Activated T-helper 1 cell treated with anti-CD3 and anti-CD28 coated beads, Interleukin-2, amount 50 U/mL, for 16 hours (primary cell): ENCODE measurements at places on chromosomes 7 and 10.

DNA sequence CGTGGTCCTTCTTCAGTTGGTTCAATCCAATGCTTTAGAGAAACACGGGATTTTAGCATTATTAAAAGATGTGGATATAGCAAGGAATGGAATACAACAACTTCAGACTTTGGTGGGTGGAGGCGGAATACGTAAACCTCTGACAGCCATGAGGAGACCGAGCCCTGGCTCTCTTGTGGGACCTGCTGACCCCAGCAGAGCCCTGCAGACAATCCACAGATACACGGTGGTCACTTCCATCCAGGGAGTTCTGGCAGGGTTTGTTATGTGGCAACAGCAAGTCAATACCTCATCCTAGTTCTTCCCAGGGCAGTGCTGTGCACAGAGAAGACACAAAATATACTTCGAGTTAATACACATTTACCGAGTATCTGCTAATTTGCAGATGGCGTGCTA is 118.5 kb upstream of the DIP2C start:
- DNase-seq, result no peak

GRCh38 chr10:45034301-45034700 is 33.6 kb downstream of the ZNF22 start:
- no peak for DNase-seq

GRCh38 chr10:110208614-110209453 is 1.4 kb downstream of the MXI1 start:
- DNase-seq, result no peak

DNA sequence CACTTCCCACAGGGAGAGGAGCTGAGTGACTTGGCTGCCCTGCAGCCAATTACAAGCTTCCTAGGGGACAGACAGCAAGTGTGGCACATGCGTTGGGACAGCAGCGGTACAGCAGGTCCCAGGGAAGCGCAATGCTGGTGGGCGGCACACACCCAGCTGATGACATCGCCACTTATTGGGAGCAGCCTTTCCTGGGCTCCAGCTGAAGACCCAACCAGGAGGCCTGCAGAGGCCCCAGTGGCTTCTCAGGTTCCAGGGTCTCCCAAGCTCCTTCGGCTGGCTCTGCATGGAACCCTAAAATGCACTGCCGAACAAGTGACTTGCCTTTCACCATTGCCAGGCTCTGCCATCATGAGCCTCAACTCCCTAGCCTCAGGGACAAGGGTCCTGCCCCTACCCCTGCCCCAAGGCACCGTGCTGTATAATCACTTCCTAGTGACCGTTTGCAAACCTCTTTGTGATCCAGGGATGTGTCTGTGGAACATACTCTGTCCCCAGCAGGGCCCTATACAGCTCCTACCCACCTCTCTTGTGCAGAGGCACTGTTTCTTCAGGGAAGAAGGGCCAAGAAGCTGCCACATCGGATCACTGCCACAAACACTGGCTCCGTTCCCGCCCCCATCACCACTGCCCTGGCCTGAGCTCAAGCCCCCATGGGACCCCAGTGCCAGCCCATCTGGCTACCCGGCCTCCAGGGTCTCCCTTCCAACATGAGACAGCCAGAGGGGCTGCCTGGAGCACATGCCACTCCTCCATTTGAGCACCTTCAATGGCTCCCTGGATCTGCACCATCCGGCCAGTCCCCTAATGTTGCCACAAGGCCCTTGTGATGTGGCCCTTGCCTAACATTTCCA is 19.3 kb upstream of the SLIT1 start:
- DNase-seq, result no peak

DNA sequence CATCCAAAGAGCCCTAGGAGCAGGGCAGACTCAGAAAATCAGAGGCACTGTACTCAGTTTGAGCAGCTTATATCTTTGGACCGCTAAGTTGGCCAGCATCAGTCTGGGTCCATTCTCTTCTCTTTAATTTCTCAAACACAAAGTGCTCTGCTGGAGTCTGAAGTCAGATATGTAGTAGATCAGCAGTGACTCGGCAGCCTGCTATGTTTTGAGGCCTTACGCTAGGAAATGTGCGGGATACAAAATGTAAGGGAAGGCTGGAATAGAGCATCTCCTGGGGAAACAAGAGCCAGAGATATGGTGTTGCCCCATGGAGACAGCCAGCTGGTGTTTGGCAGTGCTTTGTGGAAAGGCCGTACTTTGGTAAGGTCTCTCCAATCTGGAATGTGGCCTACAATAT is 60.6 kb upstream of the VKORC1L1 start:
- no peak for DNase-seq

GRCh38 chr10:127953876-127954275 is 47.0 kb downstream of the PTPRE start:
- DNase-seq, result no peak

DNA sequence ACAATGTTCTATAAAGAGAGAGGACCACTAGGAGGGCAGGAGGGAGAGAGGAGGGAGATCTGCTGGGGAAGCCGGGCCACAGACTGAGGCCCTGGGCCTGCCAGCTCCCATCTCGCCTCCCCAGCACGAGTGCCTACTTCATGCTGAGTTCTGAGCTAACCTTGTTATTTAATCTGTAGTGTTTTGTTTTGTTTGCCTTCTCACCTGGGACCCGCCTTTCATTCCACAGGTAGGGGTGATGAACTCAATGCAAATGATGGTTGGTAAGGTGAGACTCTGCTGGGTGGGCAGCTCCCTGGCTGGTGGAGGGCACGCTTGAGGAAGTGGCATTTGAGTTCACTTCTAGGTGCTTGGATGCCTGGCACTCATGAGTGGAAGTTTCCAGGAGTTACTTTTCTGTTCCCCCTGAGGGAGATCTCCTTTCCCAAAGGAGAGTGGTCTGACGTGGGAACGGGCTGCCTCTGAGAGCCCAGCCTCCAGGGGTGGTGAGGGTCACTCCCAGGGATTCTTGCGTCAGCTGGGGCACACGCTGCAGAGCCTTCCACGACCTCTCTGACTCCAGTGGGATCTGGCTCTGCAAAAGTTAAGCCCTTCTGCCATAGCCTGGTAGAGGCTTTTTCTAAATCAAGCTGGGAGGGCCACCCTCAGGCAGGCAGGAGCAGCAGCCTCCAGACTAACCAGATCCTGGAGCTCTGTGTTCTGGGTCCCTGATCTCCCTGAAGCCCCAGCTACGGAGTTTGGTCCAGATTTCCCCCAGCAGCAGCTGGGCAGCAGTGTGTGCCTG is 22.4 kb downstream of the UBTD1 start:
- no peak for DNase-seq

- DNase-seq, result no peak
Observed at GRCh38 chr7:57305192-57305748, 144.7 kb upstream of the ZNF716 start.

DNA sequence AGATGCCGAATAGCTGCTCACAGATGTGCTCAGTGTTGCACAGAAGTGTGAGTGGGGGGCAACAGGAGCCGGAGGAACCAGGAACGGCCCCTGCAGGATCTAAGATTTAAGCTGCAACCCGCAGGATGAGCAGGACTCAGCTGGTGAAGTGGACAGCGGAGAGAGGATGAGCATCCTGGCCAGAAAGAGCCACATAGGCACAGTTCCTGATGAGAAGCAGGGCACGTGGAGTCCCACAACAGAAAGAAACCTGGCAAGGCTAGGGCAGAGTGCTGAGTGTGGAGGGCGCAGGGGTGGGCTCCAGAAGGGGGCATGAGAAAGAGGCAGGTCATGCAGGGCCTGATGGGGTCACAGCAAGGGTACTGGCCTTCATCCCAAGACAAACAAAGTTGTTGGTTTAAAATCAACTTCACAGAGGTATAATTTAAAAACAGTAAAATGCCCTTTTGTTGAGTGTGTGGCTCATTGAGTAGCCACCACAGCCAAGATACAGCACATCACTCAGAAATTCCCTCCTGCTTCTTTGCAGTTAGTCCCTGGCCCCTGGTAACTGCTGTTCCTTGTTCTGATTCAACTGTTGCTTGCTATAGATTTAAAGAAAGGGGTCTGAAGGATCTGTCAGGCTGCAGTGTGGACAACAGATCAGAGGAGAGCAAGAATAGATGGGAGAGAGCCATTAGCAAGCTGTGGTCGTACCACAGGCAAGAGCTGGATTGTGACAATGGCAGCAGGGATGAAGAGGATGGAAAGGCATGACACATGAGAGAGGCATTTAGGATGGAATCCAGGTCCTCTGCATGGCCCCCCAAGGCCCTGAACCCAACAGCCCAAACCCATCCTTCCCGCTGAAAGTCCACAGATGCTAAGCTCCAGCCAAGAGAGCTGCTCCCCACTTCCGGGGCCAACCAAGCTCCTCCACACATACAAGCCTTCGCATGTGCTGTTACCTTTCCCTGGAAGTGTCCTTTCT is 53.1 kb upstream of the OSBPL3 start:
- DNase-seq, result no peak

- no peak for DNase-seq
Observed at GRCh38 chr10:49397036-49397999, 1.4 kb upstream of the DRGX start.

- no peak for DNase-seq
Observed at GRCh38 chr7:112985377-112985987, 101.1 kb downstream of the GPR85 start.

DNA sequence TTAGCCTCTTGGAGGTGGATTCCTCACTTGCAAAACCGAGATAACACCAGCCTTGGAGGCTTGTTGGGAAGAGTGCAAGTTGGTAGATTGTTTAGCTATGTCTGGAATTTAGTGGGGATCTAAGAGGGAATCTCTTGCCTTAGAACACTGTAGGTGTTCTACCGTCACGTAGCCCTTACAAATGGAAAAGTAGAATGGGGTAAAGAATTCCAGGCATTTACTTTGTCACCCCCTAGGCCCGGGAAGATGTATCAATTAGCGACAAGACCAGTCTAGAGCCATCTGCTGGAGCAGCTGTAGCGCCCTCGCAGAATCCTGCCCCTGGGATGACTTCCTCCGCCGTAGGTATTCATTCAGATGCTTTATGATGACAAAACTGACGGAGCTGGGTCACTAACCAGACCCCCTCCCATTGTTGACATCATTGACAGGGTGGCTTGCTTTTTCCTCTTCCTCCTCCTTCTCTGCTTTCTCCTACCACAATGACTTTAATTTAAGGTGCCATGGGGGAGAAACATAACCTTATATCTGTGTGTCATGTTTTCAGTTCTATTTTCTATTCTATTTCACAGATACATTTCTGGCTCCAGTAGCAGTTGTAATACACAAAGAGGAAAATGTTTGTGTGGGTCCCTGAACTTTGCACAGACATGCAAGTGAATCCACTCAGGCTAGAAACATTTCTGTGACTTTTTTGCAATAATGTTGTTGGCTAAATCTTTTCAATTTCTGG is 262.6 kb upstream of the LYZL1 start:
- no peak for DNase-seq

GRCh38 chr7:44210107-44210506 is 9.3 kb downstream of the YKT6 start:
- no peak for DNase-seq

DNA sequence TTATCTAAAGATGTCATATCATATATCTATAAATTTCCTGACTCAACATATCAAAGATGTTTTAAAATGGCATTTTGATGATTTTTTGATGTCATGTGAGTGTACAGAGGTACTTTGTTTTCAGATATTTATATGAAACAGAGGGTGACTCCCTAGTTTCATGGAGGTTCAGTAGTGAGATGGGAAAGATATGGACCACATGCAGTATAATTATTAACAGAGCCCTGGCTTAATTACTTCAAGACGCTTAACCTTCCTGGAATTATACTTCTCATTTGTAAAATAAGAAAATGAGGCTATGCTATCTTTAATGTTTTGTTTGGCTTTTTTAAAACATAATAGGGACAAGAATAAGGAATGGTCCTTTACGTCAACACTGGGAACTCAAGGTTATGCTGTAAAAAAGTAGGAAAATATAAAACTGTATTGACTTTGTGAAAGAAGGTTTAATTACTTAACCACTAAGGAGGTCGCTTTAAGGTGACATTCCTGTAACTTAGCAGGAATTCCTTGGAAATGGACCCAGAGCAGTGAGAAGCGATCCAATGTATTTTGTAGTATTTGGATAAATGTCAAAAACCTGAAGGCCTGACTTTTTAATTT is 821.0 kb upstream of the IGFBP3 start:
- no peak for DNase-seq

DNA sequence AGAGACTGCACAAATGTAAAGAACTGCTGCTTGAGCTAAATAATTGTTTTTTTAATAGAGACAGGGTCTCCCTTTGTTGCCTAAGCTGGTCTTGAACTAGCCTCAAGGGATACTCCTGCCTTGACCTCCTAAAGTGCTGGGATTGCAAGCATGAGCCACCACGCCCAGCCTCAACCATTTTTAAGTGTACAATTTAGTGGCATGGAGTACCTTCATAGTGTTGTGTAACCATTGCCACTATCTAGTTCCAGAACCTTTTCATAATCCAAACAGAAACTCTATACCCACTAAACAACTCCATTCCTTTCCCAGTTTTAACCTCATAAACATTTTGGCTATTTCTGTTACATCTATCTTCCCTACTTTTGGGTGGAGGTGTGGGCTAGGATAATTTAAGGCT is 6.7 kb downstream of the EIF4H start:
- no peak for DNase-seq

GRCh38 chr7:129853661-129854268 is 99.0 kb downstream of the UBE2H start:
- DNase-seq, result no peak

DNA sequence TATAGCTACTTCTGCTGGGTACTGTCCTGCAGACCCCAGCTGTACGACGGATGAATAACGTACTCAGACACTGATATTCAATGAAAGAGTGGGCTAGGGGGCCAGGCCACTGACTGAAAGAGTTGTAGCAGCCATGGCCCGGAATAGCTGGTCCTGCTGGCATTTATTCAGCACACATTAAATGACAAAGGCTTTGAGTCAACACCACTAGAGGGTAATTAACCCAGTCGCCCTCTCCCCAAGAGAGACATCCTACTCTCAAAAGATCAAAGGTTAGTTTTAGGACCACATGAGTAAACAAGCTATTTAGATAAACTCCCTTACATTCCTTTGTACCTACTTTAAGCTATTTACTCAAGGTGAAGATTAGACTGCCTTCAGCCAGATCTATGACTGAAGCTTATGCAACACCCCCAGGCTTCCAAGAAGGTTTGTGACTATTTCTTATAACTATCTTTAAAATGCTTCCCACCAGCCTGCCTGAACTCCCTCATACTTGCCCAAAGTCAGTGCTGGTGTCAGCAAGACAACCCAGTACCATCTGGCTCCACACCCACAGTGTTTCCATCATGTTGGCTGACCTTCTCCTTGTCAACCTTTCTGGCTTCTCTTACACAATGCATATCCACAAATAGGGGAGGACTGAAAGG is 629.1 kb downstream of the SORCS1 start:
- DNase-seq, result no peak

- no peak for DNase-seq
Observed at GRCh38 chr7:71301167-71301566, 169.2 kb downstream of the GALNT17 start.

- no peak for DNase-seq
Observed at GRCh38 chr7:142345811-142346210, 88.0 kb upstream of the PRSS58 start.

- no peak for DNase-seq
Observed at GRCh38 chr7:67380326-67380725, 383.7 kb downstream of the TYW1 start.

- DNase-seq, result no peak
Observed at GRCh38 chr7:2681929-2682799, 5.8 kb upstream of the AMZ1 start.

- DNase-seq, result no peak
Observed at GRCh38 chr10:16845248-16845647, 28.0 kb upstream of the RSU1 start.
